Fibroblast of the conjunctiva (primary cell): ENCODE measurements at places on chromosomes 1 and 21.

- no peak for DNase-seq
These were observed 27.8 kb upstream of the MPC2 start for GRCh38 chr1:167964646-167965045.

DNA sequence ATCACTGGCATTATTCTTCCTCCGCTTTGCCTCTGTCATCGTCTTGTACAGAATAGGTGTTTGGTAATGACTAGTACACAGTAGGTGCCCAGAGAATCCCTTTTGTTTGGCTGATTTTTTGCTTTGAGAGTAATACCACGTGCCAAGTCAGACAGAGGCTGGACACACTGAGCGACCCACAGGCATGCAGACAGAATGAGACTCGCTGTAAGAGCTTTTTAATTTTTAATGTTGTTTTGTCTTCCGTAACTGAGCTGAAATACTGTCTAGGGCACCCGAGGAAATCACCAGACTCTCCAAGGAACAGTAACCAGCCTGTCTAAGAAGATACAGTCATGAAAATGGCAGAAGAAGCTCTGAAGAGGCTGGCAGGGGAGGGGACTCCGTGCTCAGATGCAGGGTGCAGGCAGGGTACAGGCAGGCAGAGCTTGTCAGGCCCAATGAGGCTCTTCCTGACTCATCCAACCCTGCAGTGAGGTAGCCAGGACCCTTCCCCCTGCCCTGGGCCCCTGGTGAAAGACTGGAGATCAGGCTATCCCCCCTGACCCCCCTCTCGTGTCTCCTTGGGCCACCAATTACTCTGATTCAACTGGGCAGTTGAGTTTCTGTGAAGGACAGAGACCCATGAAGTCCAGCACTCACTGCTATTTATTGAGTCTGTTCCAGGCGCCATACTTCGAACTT, 60.1 kb upstream of the ECE1 start:
- no peak for DNase-seq

DNA sequence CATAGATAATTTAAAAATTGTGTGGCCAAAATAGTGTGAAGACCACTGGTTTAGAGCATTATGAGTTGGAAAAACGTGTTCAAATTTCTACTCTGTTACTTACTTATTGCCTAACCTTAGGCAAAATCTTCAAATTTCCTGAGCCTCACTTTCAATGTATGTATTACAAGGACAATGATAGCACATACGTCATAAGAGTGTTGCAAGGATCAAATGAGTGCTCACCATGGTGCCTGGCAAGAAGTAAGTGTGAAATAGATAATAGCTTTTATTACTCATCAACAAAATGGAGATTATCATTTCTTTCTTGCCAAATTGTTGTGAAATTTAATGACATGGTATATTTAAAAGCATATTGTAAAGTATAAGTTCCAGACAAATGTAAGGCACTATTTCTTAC, 57.2 kb downstream of the FH start:
- DNase-seq, result no peak

- DNase-seq, result no peak
These were observed 6.1 kb upstream of the PHLDA3 start for GRCh38 chr1:201475130-201475529.

- DNase-seq, result no peak
These were observed 16.9 kb downstream of the SELL start for GRCh38 chr1:169694304-169695075.

GRCh38 chr1:29124366-29125236, 898 bp upstream of the TMEM200B start:
- peak; percentile 63 for DNase-seq

GRCh38 chr21:29817450-29817849, 122.3 kb downstream of the GRIK1 start:
- DNase-seq, result no peak

DNA sequence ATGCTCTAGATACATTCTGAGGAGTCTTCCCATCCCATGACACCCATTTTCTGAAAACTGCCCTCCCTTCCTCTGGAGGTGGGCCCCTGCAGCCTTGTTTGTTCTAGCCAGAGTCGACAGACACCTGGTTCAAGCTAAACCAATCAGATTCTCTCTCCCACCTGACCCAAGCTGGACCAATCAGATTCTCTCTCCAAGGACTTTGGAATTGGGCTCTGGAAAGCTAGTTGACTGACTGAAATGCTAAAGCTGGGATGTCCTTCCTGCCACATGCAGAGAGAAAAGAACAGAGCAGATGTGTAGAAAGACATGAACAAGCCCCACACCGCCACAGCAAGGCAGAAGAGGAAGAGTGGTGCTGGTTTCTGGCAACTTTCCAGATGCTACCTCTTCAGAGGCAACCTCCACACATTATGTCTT, 24.6 kb downstream of the ASAP3 start:
- no peak for DNase-seq

DNA sequence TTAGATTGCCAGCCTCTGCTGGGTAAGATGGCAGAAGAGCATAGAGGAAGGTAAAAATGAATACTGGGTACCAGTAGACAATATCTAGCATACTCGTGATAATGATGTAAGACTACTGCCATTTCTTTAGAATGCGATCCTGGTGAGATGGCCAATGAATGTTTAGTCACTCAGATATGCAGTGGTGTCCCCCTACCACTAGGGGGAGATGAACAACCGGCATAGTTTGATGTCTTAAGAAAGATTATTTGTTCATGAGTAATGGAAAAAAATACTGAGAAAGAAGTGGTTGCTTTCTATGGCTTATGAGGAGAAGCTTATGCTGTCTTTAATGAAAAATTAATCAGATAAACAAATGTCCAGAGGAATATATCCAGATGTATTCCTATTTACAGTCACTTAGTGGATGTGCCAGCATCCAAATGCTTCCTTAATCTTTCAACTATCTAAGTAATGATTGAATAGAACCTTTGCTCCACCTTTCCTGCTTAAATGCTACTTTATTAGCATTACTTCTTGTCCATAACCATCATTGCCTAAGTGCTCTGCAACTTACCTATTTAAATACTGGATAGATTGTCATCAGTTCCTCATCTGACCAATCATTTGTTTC, 256.6 kb downstream of the ST6GALNAC3 start:
- peak; percentile 72 for DNase-seq

DNA sequence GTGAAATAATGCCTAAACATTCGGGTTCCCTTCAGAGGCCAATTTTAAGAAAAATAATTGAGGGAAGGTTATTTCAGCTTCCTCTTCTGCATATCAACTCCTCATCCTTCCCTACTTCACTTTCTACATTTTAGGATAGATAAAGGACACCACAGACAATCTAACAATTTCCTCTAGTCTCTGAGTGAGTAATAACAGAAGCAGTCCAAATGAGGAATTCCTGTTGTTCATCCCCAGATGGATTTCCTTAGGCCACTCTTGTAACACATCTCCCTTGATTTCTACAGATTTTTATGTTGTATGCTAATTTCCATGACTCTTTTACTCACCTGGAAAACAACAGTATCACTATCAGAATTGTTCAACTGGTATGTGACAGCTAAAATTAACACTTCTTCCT, 87.7 kb upstream of the LYPLAL1 start:
- no peak for DNase-seq

- no peak for DNase-seq
These were observed 144.4 kb upstream of the USP24 start for GRCh38 chr1:55359611-55360010.

- DNase-seq, result no peak
These were observed 20.9 kb downstream of the EPHX1 start for GRCh38 chr1:225830841-225831240.

DNA sequence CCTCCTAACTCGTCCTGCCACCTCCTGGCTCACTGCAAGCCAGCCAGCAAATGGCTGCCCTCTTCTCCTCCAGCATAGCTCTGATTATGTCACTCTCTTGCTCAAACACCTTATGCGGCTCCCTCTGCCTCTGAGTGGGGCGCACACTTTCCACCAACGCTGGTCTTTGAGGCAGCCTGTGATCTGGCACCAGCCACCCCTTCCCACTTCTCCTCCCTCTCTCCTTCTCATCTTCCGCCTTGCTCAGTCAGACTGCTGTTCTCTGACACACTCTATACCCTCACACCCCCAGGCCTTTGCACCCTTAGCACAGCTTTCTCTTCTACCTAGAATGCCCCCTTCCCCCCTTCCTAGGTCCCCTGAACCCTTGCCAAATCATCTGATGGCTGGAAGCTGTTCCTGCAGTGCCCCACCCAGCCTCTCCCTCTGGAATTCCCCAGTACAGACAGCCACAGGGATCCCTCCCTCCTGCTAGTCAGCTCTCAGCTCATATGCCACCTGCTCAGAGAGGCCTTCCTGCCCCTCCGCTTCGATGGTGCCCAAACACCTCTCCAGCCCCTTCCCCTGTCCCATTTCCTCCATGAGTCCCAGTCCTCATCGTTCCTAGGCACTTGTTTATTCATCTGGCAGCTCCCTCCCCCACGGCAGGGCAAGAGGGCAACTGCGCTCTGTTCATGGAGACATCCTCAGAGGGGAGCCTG, 21.7 kb upstream of the PEF1 start:
- DNase-seq, result peak; percentile 29

GRCh38 chr1:186792870-186793581, 35.7 kb upstream of the PLA2G4A start:
- no peak for DNase-seq

DNA sequence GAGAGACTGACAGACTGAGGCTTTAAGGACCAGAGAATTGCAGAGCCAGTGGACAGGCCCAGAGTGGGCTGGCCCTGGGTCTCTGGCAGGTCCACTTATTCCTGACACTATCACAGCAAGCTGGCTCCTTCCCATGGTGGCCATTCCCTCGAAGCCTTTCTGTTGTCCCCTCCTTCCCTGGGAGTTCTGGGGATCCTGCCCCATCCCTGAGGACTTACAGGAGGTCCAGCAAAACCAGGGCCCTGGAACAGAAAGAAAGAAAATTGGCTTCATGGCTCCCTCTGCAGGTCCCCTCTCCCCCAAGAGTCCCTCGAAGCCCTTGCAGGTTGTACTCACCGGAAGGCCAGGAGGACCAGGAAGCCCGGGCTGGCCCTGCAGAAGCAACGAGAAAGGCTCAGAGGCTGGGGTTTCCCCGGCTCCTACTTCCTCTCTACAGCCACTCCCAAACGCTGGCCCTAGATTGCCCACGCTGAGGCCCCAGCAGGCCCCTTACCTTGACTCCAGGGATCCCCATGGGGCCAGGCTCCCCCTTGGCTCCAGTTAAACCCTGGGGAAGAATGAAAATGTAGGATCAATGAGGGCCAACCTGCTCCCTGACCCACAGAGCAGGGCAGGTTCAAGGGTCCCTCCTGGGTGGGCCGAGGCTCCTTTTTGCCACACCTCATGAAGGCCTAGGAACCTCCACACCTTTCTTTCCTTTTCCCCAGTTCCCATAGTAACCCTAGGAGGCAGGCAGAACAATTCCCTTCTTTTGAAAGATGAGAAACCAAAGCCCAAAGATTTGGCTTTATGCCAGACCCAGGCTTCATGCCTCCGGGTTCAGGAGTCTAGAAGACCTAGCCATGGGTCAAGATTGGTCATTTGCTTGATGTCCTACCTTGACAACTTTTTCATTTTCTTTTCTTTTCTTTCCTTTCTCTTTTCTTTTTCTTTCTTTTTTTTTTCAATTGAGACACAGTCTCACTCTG, 4.6 kb downstream of the COL9A2 start:
- no peak for DNase-seq

DNA sequence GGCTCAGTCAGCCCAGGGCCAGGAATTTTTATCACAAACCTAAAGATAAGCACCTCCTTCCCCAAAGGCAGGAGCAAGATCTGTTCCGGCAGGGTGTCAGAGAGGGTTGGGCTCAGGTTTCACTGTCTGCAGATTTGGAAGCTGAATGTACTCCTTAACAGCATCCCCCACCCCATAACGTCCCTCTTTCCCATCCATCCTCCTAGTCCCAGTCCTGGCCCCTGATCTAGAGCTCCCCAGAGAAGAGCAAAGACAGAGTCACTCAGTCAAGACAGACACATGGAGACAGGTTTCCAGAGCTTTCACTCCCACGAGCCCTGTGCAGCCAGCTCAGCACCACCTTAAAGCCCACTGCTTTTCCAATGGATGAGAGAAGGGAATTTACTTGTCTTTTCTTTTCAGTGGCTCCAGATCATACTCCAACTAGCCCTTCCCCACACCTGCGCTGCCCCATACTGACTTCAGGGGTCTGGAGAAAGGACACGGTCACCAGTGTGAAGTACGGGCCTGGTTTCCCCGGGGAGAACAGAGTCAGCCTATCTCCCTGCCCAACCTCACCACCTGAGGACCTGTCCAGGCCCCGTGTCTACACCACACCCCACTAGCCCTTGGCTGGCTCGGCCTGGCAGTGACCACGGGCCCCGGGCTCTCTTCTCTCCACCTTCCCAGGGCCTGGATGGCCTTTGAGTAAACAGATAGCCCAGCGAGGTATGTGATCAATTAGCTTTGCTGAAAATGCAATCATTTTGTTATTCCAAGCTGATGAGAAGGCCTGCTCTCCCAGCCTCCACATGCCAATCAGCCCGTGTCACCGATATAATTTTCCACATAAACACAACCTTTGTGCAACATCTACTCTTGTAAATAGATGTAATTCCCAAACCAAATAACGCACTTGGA, 249.1 kb downstream of the FOXD2 start:
- DNase-seq, result no peak

DNA sequence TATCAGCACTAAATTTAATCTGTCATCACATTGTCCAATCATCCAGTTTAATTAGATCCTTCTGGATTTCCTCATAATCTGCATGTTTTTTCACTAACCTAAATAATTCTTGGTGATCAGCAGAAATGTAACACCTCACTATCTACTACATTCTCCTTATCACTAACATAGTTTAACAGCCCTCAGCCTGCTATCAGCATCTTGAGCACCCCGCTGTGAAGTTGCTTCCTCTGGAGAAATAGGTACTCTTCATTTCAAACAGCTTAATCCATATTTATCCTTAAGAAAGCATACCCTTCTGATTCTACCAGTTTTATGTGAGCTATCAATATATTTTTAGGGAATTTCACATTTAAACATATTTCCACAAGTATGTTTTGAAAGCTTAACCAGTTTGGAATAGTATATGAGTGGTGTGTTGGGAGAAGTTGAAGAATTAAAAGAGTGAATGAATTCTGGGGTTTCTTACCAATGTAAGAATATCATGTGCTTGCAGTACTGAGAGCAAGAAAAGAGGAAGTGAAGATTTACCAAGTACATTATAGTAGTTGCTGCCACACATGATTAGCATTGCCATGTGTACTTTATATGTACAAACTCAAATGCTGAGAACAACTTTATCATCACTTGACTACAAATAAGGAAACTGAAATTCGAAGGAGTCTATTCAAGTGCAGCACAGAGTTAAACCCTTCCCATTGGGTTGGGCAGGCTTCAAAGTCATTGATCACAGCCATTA, 771.1 kb upstream of the ADGRL4 start:
- no peak for DNase-seq

DNA sequence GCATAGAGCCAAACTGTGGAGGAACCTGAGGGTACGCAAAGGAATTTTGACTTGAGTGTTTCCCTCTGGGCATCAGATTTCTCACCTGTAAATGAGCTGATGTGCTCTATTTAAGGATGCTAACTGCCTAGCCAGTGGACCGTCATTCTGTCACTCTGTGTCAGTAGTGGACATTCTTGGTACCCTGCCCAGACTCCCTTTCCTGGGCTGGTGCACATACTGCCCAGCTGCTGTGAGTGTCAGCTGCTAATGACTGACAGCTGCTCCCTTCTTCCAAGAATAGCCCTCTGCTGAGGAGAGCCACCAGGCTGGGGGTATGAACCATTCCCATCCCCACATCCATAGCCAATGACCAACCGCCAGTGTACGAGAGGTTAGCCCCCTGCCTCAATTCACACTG, 193.1 kb upstream of the DAB1 start:
- DNase-seq, result no peak

GRCh38 chr21:33427051-33427450, 23.8 kb downstream of the IFNGR2 start:
- DNase-seq, result no peak

GRCh38 chr1:29460694-29461093, 224.4 kb downstream of the PTPRU start:
- no peak for DNase-seq

GRCh38 chr1:184597650-184598357, 156.9 kb downstream of the EDEM3 start:
- DNase-seq, result no peak
